ENCODE measurements at places on chromosomes 11 and 22. TPM values are rescaled to one million over a fixed set of nuclear protein-coding genes. Genes with fewer than 3 reads are reported as not detected.

- DNase-seq = no peak
Measured at GRCh38 chr11:113556036-113556435, 80.8 kb upstream of the DRD2 start.

- DNase-seq = no peak
Measured at GRCh38 chr11:119764108-119764868, 35.3 kb upstream of the NECTIN1 start.

- no peak for DNase-seq
Measured at GRCh38 chr11:69459848-69460539, 21.5 kb upstream of the LINC01488 start.

DNA sequence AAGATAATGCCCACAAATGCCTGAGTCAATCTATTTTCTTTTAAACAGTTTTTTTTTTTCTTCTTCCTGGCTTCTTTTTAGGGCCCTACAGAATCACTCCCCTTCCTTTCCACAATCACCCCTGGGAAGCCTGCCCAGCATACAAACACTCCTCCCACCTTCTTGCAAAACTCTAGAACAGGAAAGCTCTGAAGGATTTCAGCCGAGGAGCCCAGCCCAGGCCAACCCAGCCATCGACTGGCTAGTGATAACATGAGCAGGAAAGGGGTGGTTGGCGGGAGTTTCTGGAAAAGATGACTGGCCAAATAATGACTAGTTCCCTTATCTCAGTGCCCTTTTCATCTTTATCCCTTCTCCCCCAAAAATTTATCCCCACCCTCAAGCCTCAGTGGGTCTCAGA, 68.2 kb downstream of the USP35 start:
- peak; percentile 81 for DNase-seq

DNA sequence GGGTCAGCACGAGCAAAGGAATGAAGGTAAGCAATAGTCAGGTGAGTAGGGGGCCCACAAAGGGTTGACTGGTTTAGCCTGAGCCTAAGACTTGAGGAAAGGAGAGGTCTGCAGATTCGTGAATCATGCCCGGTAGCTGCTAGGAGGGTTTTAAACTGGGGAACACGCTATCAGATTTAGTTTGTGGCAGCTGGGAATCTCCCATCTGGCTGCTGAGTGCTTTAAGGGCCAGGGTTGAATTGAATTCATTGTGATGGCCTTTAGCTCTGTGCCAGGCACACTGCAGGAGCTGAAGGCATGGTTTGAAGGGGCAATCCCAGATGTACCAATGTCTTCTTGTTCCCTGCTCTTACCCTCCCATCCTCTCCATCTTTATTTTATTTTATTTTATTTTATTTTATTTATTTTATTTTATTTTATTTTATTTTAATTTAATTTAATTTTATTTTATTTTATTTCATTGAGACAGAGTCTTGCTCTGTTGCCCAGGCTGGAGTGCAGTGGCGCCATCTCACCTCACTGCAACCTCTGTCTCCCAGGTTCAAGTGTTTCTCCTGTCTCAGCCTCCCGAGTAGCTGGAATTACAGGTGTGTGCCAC, 1.9 kb upstream of the NECTIN1 start:
- DNase-seq = no peak

Gene TMEM121B
- total RNA-seq = 0.05 TPM

Gene NAALAD2
- total RNA-seq = 0.33 TPM

GRCh38 chr11:8258784-8259183, 4.9 kb downstream of the LMO1 start:
- no peak for DNase-seq

Gene OR8D1
- not detected for total RNA-seq

- no peak for DNase-seq
Measured at GRCh38 chr11:74520316-74520715, 26.8 kb upstream of the LIPT2 start.

- DNase-seq = peak; percentile 29
Measured at GRCh38 chr22:21815958-21816357, 51.5 kb downstream of the MAPK1 start.

Gene OR51B5
- total RNA-seq = not detected

Gene CHORDC1
- total RNA-seq = 34.2 TPM

Gene KRTAP5-8
- not detected for total RNA-seq

Gene C11orf91
- not detected for total RNA-seq

DNA sequence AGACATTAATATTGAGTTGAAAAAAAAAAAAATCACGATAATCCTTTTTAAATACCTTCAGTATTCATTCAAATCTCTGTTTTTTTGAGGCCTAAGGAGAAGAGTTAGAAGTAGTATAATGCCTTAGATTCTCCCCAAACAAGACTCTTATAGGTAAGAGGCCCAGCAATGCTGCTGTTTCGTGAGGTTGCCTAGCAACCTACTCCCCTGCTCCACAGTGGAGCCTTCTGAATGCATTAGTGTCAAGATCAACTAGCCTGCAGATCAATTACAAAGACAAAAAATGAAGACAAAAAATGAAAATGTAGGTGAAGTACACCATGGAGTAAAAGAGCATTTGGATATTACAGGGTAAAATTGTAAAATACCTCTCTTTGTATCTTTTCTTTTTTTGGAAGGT, 229.8 kb upstream of the LUZP2 start:
- DNase-seq = no peak

Gene RAC2
- 11.2 TPM for total RNA-seq

DNA sequence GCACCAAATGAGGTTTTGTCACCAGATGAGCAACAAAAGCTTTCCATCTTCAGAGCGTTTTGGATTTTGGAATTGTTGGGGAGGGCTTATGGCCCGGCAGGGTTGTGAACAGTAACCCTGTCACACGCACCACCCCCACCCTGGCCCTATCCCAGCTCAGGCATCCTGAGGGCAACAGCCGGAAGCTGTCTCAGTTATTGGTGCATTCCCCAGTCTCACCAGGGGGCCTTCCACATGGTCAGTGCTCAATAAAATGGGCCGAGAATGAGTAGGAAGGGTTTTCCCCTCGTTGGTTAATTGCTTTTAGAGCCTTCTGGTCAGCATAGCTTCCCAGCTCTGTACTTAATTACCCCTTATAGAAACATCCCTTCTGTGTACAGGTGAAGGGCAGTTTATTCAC, 46.0 kb downstream of the LRP5 start:
- peak; percentile 47 for DNase-seq

Gene APOA5
- not detected for total RNA-seq

DNA sequence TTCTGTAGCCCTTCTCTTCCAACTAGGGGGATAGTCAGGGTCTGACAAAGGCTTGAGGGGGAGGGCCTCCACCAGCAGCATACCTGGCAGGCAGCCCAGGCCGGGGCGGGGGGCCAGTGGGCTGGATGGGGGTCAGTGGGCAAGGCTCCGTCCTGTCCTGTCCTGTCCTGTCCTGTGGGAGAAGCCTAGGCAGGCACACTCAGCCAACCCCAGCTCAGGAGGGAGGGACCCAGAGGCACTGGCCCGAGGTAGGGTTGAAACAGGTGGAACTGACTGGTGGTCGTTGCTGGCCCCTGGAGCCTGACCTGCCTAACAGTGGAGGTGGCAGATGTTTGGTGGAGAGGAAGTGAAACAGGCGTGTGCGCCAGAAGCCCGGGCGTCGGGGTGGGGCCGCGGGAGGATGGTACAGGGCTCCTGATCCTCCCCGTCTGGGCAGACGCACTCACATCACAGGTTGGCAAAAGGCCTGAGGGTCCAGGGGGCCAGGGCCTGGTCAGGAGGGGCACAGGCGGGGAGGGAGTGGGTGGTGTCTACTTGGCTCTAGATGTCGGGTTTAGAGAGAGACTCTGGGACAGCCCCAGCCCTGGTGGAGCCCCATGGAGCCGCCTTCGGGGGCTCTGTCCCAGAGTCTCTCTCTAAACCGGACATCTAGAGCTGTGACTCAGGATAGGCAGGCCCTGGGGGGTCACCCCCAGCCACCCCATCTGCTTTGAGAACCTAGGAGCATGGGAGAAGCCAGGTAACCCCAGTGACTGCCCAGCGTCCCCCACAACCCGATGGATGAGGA, 32.5 kb upstream of the GRAMD4 start:
- DNase-seq = no peak

DNA sequence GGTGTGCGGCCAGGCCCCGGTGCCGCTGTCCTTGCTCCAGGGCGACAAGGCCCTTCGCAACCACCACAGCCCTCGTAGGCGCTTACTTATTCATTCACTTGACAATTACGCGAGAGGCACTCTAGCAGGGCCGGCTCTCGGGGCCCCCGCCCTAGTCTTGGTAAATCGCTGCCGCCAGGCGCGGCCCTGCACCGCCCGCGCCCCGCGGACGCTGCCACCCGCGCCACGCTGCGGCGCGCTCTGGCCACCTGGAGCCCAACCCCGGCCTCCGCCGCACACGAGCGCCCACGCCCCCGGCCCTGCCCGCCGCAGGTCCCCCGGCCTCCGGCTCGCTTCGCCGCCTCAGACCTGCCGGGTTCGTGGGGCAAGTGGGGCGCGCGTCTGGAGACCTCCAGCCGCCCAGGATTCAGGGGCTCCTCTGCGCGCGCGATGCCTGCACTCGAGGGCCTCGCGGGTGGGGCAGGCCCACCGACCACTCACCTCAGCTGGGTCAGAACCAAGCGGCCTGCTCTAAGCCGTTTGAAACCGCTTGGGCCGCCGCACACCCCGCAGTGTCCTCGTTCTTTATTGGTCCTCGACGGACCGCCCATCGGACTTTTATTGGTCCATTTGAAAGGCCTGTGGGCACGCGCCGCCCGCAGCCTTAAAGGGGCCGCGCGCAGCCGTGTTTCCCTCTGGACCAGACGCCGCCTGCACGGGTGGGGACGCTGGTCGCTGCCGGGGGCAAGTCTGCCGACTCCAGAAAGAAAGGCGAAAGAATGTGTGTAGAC, at the start of gene CKAP5:
Gene CKAP5 (minus strand): TSS at position 541 of the 770 bp plus-strand sequence. CDS start 25,049 bp downstream, outside the sequence.
- DNase-seq = peak; percentile 94

Gene MS4A7
- not detected for total RNA-seq

DNA sequence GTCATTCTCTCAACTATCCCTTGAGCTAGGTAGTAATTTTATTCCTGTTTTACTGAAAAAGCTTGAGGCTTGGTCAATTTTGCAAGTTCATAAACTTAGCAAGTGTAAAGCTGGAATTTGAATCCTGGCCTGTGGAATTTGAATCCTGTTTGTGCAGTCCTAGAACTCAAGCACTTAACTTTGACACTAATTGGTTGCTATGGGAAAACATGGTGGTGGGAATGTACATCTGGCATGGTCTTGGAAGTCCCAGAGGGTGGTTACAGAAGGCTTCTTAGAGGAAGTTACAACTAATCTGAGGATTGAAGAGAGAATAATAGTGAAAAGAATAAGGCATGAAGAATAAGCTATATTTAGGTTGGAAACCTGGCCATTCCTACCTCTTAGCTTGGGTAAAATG, 66.5 kb upstream of the LIN7C start:
- DNase-seq = no peak

Gene CDC42BPG
- total RNA-seq = 0.34 TPM

DNA sequence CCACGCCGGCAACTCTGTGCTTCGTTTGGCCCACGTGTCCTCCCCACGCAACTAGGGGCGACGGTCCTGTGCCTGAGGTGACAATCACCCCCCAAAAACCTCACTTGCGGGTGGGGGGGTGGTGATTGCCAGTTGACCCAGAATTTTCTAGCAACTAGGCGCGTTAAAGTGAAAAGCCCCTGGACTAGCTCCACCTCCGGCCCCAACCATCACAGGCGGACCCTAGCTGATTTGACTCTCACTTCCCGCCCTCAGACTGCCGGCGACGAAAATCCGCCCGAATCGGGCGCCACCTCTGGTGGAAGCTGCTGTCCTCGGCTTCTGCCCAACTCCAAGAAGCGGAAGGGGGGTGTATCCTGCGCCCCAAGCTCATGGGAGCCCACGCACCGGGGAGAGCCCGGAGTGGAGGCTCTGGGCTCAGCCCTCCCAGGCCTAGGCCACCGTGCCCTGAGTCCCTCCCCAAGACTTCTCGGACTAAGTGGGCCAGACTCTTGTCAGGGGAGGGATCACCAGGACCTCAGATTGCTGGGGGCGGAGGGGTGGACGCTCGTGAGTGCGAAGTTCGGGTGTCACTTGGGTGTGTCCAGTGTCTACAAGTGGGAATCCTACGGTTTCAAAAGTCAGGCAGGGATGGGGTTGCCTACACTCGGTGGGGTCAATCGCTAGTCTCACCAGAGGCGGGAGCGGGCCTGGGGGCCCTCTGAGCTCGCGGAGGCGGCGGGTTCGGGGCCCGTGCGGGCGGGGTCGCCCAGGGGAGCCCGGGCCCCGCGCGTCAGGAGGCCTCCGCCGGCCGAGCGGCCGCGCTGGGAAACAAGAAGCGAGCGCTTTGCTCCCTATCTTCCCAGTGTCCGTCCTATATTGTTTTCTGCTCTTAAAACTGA, 12.3 kb downstream of the PAX6 start:
- no peak for DNase-seq

DNA sequence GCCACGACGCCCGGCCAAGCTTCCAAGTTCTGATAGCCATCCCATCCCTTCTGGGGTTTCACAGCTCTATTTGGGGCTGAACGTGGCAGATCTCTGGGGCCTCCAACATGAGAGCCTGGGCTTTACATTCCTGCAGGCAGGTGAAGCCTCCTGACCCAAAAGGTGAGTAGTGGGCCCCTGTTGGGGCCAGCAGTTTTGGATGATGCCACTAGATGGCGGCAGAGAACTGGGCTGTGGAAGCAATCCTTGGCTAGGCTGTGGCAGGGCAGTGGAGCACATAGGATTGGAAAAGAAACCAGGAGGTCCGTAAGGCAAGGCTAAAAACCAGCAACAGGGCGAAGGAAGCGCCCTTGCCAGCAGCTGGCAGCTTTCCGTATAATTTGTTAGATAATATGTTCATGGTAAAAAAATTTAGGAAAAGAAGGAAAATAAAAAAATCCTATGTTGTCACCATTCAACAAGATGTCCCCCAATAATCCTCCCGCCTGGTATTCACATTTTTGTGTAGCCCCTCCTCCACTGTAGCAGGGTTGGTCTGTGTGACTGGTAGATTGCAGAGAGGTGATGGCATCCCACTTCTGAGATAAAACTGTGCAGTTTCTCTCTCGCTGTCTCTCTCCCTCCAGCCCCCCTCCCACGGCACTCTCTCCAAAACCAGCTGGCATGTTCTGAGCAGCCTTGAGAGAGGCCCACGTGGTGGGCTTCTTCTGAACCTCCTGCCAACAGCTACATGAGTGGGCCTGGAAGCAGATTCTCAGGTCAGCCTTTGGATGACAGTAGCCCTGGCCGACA, 43.6 kb upstream of the OR4B1 start:
- peak; percentile 74 for DNase-seq

- DNase-seq = peak; percentile 42
Measured at GRCh38 chr11:61332281-61332796, 566 bp downstream of the DDB1 start.

- DNase-seq = no peak
Measured at GRCh38 chr22:25748140-25748539, 6.2 kb downstream of the MYO18B start.

DNA sequence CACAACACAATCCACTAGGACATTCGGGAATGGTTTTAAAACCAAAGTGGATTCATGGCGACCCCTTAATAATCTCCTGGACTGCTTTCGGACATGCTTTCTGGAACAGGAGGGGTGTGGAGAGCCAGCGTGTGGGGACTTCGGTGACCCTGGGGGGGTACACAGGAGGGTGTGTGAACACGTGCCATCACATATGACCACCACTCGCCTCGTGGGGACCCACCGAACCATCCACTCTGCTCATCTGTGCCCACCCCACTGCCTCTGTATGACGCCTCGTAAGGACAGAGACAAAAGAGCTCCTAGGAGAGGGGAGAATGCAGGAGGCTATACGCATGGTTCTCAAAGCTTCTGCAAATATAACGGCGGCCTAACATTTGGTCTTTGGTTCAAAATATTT, 8.9 kb downstream of the LTO1 start:
- no peak for DNase-seq

Gene ALG9
- 31.8 TPM for total RNA-seq

Gene HTR3B
- total RNA-seq = not detected

- no peak for DNase-seq
Measured at GRCh38 chr22:25077964-25078363, 121.7 kb upstream of the CRYBB3 start.

GRCh38 chr11:89436071-89436470, 55.1 kb downstream of the NOX4 start:
- peak; percentile 18 for DNase-seq

Data from dermis blood vessel endothelial cell (primary cell).